ENCODE measurements at places on chromosomes 11 and 22. TPM values are rescaled to one million over a fixed set of nuclear protein-coding genes. Genes with fewer than 3 reads are reported as not detected.

The GAL3ST1 gene
- 1.8 TPM for total RNA-seq

The DCDC1 gene
- total RNA-seq = 0.27 TPM

The PANX3 gene
- not detected for total RNA-seq

The CCDC116 gene
- 0.33 TPM for total RNA-seq

The ROBO4 gene
- not detected for total RNA-seq

The KCNQ1OT1 gene
- 18.9 TPM for total RNA-seq

The DTX4 gene
- total RNA-seq = 6.9 TPM

The HBB gene
- not detected for total RNA-seq

The AQP11 gene
- 15.3 TPM for total RNA-seq

The RIMBP3C gene
- total RNA-seq = 0.15 TPM

The OR51B5 gene
- 0.18 TPM for total RNA-seq

The SHANK2 gene
- total RNA-seq = 10.5 TPM

The SNX32 gene
- 0.09 TPM for total RNA-seq

The MGAT3 gene
- total RNA-seq = not detected

The ADAMTS8 gene
- total RNA-seq = not detected

The UBQLNL gene
- not detected for total RNA-seq

The TCP11L1 gene
- 14.0 TPM for total RNA-seq

The TYMP gene
- total RNA-seq = 2.3 TPM

Data from HepG2 (cell line).